Activated naive CD4-positive, alpha-beta T cell treated with anti-CD3 and anti-CD28 coated beads, Interleukin-2, amount 50 U/mL, for 72 hours (primary cell): ENCODE measurements at places on chromosomes 5 and 9.

DNA sequence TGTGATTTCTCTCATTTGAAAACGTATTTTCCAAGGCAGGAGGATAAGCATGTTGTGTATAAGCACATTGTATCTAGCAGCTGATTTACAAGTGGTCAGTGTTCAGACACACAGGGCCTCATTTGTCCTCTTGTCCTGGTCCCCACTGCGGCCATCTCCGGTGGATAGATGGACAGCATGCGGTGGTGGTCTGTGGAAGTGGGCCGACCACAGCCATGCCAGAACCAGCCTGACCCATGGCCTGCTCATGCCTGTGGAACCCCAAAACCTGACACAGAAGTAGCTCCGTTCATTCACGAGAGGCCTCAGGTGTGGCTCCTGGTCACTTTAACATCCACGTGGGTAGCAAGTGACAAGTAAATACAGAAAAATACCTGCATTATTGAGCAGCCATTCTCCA is 14.6 kb downstream of the IRX2 start:
- DNase-seq, result no peak

- no peak for DNase-seq
Measured at GRCh38 chr5:179526978-179527377, 23.4 kb upstream of the RUFY1 start.

DNA sequence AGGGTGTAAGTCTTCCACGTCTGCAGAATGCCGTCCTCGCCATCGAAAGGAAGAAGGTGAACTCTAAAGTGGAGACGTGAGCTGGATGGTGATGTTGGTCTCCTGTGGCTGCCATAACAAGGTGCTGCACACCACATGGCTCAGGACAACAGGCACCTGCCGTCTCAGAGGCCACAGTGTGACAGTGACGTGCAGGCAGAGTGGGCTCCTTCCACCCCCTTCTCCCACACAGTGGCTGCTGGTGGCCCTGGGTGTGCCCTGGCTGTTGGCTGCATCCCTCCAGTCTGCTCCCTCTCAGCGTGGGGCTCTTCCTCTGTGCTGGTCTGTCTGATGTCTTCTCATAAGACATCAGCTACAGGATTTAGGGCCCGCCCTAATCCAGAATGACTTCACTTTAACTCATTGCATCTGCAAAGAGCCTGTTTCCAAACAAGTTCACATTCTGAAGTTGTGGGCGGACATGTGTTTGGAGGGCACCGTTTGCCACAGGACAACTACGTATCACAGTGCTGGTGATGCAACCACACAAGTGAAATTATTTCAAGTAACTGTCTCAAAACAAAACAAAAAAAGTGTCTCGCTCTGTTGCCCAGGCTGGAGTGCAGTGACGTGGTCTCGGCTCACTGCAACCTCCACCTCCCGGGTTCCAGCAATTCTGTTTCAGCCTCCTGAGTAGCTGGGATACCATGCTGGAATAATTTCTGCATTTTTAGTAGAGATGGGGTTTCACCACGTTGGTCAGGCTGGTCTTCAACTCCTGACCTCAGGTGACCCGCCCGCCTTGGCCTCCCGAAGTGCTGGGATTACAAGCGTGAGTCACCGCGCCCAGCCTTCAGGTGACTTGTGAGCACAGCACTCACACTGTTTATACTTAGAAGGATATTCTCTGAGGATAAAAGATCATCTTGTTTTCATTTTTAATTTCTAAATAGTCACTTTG is 31.2 kb upstream of the CLPTM1L start:
- no peak for DNase-seq

DNA sequence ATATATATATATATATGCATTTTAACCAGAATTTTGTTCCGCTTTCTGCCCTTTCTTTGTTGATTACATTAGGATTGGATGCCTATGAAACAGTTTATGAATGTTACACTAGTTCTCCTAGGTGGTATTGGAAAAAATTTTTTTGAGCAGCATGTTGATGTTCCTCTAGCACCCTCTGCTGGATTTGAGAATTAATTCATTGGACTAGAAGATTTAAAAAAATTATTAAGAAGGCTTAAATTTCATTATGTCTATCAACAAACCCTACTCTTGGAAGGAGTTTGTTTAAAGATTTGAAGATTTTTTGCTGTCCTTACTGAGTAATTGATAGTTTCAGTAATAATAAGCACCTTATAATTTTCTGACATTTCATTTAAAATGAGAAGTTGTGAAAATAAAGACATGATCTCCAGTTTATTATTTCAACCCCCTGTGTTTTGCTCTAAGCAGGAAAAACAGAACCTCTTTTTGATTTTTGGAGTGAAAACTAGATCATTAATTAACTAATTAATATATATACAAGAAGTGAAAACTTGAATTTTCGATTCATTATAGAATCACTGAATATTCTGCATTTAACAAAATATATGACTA is 89.6 kb downstream of the CCDC171 start:
- no peak for DNase-seq

DNA sequence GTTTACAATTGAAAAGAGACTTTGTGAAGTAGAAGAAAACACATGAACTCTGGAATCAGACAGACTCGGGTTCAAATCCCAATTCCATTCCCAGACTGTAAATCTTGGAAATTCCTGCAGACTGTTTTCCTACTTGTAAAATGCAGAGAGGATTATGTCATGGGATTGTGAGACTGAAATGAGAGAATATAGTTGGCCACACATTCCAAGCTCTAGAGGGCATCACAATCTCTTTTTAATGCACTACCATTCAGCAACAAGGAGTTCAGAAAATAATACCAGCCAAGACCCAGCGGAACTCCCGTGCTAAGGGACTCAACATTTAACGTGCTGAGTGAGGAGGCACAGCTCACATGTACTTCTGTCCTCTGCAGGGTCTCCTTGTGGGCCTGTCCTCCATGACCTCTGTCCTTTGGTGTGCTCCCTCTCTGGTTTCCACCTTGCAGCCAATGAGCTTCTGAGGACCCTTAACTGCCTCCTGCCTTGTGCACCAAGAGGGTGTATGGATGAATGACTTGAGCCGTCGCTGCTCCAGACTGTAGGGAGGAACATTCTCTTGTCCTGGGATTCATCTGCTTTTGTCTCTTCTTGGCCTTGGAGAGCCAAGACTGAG is 263.5 kb downstream of the NTRK2 start:
- no peak for DNase-seq

GRCh38 chr5:14449052-14449661 is 132.4 kb upstream of the OTULINL start:
- DNase-seq, result no peak

- DNase-seq, result no peak
Measured at GRCh38 chr9:70085241-70085640, 41.6 kb downstream of the MAMDC2 start.

- DNase-seq, result no peak
Measured at GRCh38 chr5:167861129-167861927, 430.1 kb upstream of the WWC1 start.

DNA sequence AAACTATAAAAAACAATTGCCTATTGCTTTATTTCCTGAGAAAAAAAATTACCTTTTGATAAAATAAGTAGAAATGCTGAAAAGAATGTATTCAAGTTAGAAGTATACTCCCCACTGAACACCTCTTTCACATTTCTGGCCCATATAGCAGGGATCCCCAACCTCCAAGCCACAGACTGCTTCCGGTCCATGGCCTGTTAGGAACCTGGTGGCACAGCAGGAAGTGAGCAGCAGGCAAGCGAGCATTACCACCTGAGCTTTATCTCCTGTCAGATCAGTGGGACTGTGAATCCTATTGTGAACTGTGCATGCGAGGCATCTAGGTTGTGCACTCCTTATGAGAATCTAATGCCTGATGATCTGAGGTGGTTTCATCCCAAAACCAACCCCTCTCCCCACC is 563.9 kb downstream of the RAB3C start:
- DNase-seq, result no peak

DNA sequence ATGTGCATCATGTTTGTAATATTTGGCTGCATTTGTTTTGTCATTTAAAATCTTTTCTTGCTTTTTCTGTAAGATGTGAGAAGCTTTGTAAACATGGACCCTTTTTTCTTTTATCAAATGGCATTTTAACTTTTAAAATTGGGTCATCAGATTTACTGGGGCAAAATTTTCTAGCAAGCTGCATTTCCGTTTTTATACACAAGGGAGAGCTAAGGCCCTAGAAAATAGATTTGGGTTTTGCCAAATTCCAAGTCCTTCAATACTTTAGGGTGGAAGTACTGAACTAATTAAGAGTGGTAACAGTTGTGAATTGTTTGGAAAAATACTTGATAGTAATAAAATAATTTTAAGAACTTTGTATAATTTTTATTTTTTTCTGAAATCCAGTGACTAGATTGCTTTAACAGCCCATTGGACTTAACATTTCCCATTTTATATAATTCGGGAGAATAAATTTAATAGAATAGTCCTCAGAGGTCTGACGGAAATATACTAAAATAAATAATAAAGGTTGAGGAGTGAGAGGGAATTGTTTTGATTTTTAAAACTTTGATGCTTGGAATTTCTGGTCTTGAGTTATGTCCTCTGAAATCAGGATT is 117.4 kb downstream of the SMARCA2 start:
- DNase-seq, result no peak

GRCh38 chr5:65066387-65067146 is 297.8 kb downstream of the CWC27 start:
- no peak for DNase-seq

DNA sequence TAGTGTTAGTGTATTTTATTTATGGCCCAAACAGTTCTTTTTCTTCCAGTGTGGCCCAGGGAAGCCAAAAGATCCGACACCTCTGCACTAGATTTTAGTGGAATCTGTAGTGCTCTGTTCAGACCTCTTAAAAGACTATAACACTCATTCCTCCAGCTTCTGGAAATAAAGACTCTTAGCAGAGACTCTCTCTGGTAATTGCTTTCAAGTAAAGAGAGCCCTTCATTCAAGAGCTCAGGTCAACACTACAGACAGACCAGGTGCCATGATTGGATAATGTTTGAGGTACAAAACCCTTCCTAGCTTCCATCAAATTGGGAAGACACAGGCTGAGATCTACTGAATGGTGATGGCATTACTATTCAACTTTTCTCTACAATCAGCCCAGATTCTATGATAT is 255.8 kb downstream of the PRDM9 start:
- DNase-seq, result no peak

GRCh38 chr9:107316795-107317661 is 33.9 kb downstream of the RAD23B start:
- no peak for DNase-seq

GRCh38 chr5:175248416-175248905 is 195.5 kb downstream of the DRD1 start:
- DNase-seq, result no peak

GRCh38 chr5:172660974-172661373 is 19.9 kb downstream of the NEURL1B start:
- DNase-seq, result no peak

GRCh38 chr5:160850421-160850820 is 1.6 kb downstream of the ATP10B start:
- no peak for DNase-seq

DNA sequence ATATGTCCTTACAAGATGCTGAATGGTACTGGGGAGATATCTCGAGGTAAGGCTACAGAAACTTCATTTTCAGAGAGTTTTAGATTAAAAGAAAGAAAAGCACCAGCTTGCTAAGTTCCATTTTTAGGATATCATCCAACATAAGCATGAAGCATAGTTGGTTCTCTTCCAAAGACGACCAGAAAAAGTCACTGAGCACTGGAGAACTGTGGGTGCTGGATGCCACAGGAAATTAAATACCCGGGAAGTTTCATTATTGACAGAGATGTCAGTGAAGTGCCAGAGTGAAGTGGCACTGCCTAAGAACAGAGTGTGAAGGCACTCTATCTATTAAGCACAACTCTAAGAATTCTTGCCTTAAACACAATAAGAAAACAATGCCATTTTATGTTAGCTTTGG is 76.8 kb downstream of the PIK3R1 start:
- no peak for DNase-seq

GRCh38 chr5:111847052-111847925 is 90.3 kb upstream of the NREP start:
- DNase-seq, result no peak

- no peak for DNase-seq
Measured at GRCh38 chr5:179408611-179409010, 63.4 kb upstream of the ADAMTS2 start.

GRCh38 chr9:113906411-113907110 is 30.5 kb downstream of the ZNF618 start:
- no peak for DNase-seq

DNA sequence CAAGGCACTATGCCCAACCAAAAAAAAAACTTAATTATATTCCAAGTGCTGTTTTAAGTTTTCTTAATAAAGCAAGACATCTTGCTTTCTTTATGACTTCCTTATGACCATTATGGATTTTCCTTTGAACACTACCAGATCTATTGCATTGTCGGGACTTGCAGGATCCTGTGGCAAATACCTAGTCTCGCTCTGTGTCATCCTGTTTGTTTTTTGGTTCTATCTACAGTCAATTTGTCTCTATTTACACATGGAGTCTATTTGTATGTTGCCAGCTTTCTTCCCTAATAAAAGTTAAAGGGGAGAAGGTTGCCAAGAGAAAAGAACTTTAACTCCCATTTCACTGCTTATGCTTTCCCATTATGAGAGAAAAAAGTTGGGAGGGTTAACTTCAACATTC is 4.9 kb downstream of the HINT1 start:
- DNase-seq, result no peak

GRCh38 chr5:92605591-92605990 is 975.4 kb downstream of the NR2F1-AS1 start:
- DNase-seq, result no peak

DNA sequence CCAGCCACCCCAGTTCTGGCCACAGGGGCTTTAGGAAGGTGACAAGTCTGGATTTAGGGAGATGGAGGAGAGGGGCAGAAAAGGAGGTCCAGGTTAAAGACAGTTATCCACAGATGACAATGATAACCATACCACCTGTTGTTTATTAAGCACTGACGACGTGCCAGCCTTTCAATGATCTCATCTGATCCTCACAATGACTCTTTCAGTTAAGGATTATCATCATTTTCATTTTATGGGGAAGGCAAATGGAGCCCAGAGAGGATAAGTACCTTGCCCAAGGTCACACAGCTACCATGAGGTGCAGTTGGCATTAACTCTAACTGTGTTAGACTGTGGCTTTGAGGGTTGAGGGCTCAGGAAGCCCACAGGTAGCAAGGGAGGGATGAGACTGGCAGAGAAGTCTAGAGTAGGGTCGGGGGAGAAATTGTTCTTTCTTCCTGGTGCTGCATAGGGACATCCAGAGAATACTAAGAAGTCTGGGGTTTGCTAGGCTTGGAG is 21.5 kb upstream of the JADE2 start:
- no peak for DNase-seq

- no peak for DNase-seq
Measured at GRCh38 chr5:76807296-76807695, 11.5 kb upstream of the F2RL1 start.
